NCI-H1436 treated with DMSO at 0.1 percent for 48 hours (cell line): ENCODE measurements at places on chromosomes 4 and X.

- no peak for DNase-seq
Observed at GRCh38 chr4:25749150-25749794, 93.6 kb downstream of the SLC34A2 start.

GRCh38 chr4:26022346-26023202, 108.6 kb downstream of the SMIM20 start:
- DNase-seq = peak; percentile 31

- peak; percentile 81 for DNase-seq
Observed at GRCh38 chrX:85569686-85570085, 190.2 kb upstream of the POF1B start.

GRCh38 chr4:83113429-83113786, 1.1 kb downstream of the PLAC8 start:
- DNase-seq = no peak

- DNase-seq = peak; percentile 59
Observed at GRCh38 chr4:181507938-181508337, 735.3 kb upstream of the TENM3 start.

DNA sequence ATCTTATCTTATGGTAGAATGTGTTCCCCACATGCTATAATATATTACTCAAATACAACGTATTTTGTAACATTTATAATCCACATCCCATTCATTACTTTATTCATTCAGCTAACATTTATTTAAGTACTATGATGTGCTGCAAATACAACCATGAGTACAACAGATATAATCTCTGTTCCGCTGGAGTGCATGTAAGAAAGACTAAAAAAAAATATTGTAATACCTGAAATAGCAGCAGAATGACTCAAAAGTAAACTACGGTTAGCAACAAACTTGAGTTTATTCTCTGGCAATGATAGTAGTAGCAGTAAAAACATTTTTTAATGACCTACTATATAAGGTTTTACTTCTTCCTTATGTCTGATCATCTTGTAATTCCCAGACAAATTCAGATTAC, 1776.3 kb downstream of the STIM2 start:
- no peak for DNase-seq

- DNase-seq = no peak
Observed at GRCh38 chr4:182533964-182534363, 290.8 kb downstream of the TENM3 start.

DNA sequence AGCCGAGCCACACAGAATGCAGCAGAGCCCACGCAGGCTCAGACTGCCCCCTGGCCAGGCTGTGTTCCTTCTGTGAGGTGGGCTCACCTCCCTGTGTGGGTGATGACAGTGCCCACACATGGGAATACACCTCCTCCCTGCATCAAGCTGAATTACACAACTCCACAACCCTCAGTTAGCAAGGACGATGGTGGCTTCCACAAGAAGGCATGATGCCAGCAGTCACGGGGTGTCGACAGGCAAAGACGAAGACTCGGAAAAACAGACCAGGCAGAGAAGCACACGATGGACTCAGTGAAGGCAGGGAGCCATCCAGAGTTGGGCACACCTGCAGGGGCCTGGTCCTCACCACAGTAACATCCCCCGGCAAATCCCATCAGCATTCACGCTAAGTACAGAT, 12.1 kb downstream of the LETM1 start:
- no peak for DNase-seq

DNA sequence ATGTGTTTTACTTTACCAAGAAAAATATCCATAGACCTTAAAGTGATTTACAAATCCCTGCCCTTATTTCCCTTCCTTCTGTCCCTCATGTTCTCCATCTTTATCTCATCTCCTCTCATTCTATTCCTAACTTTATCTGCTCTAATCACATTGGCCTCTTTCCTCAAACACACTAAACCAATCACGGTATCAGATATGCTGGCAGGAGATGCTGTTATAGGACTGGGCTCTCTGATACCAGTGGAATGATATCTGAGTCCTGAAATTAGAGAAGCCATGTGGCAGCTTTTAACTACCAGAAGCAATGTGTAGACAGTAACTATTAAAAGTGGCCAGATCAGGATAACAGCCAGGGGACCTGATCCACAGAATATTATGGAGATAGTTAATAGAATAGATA, 49.9 kb upstream of the GIMD1 start:
- DNase-seq = no peak

DNA sequence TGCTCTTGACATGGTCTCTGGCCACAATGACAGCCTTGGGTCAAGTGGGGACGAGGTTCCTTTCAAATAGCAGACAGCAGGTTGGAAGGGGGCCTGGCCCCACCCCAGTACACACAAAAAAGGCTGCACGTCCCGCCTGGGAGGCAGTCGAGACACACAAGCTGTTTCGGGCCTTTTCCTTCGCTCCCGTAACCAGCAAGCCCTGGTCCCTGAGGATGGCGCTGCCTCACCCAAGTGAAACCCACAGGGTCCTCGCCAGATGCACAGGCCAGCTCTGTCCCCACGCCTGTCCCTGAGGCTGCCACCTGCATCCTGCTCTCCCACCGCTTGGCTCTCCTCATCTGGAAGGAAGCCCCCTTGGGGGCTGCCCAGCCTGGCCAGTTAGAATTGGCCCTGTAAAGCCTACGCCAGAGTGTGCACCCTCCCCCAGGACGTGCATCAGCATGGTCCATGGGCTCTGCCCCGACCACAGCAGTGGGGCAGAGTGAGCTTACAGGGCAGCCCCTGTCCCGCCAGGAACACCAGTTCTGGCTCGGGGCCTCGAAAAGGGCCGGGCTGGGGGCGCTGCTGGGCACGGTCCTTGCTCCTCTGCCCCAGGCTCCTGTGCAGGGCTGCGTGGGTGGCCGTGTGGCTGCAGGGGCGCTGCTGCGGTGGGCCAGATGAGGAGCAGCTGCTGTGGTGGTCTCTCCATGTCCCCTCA, 2.0 kb downstream of the CPLX1 start:
- DNase-seq = no peak

DNA sequence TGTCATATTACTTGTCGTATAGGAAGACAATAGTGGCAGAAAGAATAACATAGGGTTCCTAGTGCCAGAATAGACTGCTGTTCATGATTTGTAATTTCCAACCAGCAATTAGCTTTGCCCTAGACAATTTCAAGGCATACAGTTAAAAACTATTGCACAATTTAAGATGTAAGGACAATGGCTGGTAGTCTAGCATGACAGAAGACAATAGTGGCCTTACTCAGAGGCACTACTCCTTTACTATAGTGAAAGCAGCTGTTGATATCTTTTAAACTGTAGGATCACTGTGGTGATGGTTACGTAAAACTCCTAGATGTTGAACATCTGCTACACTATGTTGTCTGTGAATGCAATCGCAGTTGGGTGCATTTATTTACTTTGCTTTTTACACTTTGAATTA, 234.5 kb downstream of the RBMX2 start:
- no peak for DNase-seq

- DNase-seq = no peak
Observed at GRCh38 chr4:153004081-153004850, 68.1 kb downstream of the FHDC1 start.

DNA sequence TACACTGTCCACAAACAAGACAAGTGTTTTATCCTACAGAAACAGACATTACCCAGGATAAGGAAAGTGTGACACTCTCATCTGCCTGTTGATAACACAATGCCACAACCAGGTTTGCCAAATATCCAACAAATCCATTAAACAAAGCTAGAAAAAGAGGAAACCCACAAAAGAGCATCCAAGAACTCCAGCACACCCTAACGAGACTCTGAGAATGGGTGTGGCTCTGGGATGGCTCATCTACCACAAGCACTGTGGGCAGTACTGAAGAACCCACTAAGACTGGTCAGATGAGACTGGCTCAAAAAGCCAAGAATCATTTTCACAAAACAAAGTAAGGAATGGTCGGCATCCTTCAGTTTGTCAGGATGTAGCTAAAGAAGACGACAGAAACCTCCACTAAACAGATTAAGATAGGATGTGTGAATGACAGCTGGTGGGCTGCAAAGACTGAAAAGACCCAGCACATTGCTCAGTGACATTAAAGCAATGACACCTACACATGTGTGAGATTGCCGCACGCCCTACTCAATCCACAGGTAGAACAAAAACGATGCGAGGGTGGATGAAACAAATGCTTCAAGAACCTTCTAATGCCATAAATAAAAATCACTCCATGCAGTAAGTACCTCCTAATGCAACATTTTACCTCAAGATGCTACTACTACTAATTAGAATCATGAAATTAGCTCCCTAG, 14.7 kb downstream of the ATP8A1 start:
- DNase-seq = no peak

DNA sequence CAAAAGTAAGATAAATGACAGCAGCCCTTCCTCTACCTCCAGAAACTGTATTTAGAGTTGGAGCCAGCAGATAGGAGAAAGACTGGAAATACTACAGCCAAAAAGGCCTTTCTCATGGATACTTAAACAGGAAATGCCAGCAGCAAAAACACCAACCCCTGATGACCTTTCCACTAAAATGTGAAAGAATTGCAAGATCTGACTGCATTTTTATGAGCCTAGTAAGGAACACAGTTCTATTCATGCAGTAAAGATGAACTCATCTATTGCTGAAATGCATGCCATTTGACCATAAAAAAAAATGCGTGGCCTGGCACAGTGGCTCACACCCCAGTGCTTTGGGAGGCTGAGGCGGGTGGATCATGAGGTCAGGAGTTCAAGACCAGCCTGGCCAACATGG, 19.9 kb downstream of the ABCG2 start:
- no peak for DNase-seq

DNA sequence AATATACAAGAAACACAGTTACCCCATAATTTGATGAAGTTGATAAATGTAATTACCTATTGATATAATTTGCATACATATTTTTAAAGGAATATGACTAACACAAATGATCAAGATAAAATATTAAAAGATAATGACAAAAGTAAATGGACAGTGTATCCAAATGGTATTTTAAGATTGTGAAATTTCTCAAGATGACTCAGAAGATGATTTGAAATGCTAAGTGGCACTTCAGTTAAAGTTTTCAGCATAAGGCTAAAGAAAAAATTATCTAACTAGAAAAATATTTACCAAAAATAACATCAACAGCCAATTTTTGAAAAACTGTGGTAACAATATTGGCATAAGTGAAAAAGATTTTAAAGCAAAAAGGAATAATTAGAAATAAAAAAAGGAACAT, 248.4 kb upstream of the NDST4 start:
- DNase-seq = no peak

DNA sequence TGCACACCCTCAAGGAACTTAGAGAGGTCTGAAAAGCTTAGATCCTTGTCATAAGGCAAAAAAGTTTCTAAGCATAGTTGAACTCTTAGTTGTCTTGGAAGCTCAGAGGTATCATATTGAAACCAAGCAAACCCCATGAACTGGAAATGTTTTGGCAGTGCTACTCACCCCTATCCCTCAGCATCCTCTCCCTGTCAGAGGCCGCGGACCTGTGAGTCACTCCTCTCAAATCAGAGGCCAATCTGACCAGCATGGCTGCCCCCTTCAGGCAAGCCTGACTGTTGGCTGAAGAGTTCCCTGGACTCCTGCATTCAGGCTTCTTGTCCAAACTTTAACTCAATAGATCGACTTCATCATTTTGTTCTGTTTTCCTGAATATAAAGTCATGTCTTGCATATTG, 69.4 kb downstream of the KCNIP4 start:
- no peak for DNase-seq

DNA sequence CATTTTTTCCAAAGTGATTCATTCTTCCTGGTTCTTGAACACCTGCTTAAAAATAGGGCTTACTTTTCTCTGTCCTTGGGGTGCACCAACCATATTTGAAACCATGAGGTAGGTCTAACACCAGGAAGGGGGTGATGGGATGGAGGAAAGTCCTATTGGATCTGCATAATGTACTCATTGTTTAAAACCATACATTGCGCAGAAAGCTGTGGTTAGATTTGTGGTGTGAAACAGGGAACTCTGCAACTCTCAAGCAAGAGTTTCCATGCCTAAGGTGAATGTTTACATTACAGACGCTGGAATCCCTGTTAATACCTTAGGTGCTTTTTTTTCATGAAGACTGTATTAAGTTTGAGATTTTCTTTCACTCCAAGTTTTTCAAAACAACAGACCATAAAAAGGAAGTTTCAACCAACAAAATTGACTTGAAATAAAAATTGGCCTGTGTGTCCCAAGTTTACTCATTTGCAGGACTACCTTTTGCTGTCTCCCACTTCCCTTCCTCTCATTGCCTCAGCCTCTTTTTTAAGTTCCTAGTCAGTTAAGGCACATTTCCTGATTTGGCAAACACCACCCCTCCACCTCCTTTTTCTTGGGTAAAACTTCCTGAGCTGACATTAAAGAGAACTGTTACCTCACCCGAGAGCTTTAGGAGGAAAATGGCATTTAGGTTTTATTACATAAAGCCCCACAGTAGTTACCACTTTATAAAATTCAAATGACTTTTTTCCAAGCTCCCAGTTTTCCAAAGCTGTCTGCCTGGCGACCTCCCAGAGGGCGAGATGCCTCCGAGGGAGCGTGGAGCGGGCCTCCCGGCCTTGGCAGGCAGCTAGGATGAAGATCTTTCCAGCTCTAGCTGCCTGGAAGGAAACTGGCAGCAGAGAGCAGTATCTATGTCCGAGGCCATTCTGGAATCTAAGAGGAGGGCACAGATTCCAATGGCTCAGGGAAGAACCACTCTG, 47.9 kb upstream of the RBPJ start:
- DNase-seq = no peak

- DNase-seq = no peak
Observed at GRCh38 chr4:25938787-25939186, 24.8 kb downstream of the SMIM20 start.

DNA sequence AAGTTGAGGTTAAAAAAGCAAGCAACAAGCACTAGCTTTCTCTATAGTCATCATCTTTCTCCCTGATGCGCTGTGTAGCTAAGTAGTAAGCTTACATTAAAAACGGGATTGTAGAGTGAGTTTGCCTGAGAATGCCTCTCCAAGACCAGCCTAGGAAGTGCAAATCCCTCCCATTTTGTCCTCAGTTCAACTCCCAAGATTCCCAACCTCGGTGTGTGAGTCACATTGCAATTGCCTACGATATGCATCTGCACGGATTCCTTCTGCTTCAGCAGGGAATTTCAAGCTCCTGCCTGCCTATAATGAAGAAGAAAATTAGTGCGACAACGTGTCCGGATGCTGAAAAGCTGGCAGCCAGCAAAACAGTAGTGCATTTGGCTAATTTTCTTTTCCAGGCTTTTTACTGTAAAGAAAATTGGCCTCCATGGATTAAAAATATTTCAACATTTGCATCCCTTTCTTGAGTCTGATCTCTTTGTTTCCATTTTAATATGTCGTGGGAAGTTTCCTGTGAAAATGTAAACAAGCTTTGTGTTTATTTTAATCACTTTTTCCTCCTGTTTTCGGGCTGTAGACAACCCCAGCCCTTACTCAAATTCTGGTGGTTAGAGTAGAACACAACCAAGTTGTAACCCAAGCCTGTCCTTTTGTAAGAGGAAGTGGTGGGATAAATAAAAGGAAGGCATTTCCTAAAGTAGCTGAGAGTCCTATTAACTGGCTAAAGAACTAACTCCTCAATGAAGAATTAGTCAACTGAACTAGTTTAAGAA, 58.4 kb upstream of the TET2 start:
- no peak for DNase-seq
